Activated T-cell treated with anti-CD3 and anti-CD28 coated beads, Interleukin-2, amount 50 U/mL, for 72 hours (primary cell): ENCODE measurements at places on chromosomes 5 and 9.
A peak's percentile ranks its signal among the peaks of the same experiment; 100 is the strongest.

- H3K27ac ChIP-seq = no peak overlapping the region
- peaks cover 21% of the 10 kb centered on the region for H3K27me3 ChIP-seq
- H3K36me3 ChIP-seq = no peaks in the 10 kb centered on the region
- no peaks in the 10 kb centered on the region for H3K4me1 ChIP-seq
Observed at GRCh38 chr9:33517373-33517772, 6.7 kb upstream of the ANKRD18B start.

DNA sequence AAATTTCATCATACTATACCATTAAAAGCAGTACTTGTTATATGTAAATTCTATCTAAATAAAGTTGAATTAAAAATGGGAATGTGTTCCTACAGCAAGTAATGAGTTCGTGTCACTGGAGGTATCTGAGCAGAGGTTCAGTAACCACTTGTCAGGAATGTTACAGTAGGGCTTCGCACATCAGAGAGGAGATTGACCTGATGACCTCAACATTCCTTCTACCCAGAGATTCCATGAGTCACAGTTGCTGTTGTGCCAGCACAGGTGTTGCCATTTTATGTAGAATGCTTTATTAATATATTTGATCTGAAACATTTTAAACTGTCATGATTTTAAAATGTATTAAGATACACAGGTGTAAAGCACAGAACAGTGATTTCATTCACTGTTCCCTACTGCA is 60.3 kb downstream of the STX17 start:
- DNase-seq = no peak
- no peaks in the 10 kb centered on the region for H3K27me3 ChIP-seq
- no peaks in the 10 kb centered on the region for H3K36me3 ChIP-seq

- H3K36me3 ChIP-seq = no peaks in the 10 kb centered on the region
- no peaks in the 10 kb centered on the region for H3K27me3 ChIP-seq
- H3K4me3 ChIP-seq = no peak overlapping the region
Observed at GRCh38 chr5:76473009-76473336, 69.9 kb downstream of the IQGAP2 start.

DNA sequence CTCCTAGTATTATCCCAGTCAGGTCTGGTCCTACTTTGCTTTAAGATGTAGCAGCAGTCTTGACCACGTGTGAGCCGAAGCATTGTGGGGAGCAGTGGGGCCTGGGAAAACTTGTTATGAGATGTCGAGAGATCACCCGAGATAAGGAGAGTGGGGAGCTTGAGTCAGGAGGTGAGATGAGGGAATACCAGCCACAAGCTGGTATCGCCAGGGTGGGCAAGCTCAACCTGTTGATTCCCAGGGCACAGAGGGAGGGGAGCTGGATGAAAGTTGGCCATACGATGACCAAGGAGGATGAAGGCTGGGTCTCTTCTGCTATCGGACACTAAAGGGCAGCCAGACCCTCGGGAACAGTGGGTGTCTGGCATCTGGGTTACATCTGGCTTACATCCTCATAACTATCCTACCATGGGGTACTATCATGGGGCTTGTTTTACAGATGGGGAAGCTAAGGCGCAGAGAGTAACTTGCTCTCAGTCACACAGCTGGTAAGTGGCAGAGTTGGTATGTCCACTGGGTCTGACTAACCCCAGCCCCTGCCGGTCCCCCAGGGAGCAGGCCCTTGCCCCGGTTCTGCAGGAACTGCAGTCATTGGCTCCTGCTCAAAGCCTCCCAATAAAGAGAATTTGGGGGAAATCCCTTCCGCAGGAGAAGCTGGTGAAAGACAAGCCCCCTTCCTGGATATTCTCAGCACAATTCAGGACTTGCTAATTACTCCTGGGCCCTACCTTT is 13.4 kb upstream of the TIFAB start:
- DNase-seq = no peak
- H3K4me1 ChIP-seq = peaks cover 7% of the 10 kb centered on the region
- no peak overlapping the region for H3K27ac ChIP-seq
- H3K36me3 ChIP-seq = no peaks in the 10 kb centered on the region
- H3K4me3 ChIP-seq = no peak overlapping the region
- H3K27me3 ChIP-seq = peaks cover 32% of the 10 kb centered on the region

GRCh38 chr9:734831-735511 is 106.5 kb upstream of the DMRT1 start:
- no peak for DNase-seq
- H3K27ac ChIP-seq = no peak overlapping the region
- H3K36me3 ChIP-seq = no peaks in the 10 kb centered on the region
- no peaks in the 10 kb centered on the region for H3K27me3 ChIP-seq
- H3K4me1 ChIP-seq = no peaks in the 10 kb centered on the region

- H3K36me3 ChIP-seq = peaks cover 41% of the 10 kb centered on the region
- H3K27me3 ChIP-seq = no peaks in the 10 kb centered on the region
- DNase-seq = peak; percentile 44
- H3K27ac ChIP-seq = peak overlapping the region; percentile 44
- peak overlapping the region; percentile 65 for H3K4me3 ChIP-seq
Observed at GRCh38 chr5:180563994-180564393, 27.3 kb downstream of the SCGB3A1 start.

- peaks cover 2% of the 10 kb centered on the region for H3K36me3 ChIP-seq
- H3K27me3 ChIP-seq = no peaks in the 10 kb centered on the region
- no peak for DNase-seq
- peak overlapping the region; percentile 95 for H3K4me3 ChIP-seq
Observed at GRCh38 chr9:75089373-75089766, 1.1 kb downstream of the OSTF1 start.

- H3K27me3 ChIP-seq = no peaks in the 10 kb centered on the region
- no peak for DNase-seq
- H3K27ac ChIP-seq = no peak overlapping the region
- H3K36me3 ChIP-seq = no peaks in the 10 kb centered on the region
Observed at GRCh38 chr5:140329739-140330481, 16.5 kb downstream of the HBEGF start.

DNA sequence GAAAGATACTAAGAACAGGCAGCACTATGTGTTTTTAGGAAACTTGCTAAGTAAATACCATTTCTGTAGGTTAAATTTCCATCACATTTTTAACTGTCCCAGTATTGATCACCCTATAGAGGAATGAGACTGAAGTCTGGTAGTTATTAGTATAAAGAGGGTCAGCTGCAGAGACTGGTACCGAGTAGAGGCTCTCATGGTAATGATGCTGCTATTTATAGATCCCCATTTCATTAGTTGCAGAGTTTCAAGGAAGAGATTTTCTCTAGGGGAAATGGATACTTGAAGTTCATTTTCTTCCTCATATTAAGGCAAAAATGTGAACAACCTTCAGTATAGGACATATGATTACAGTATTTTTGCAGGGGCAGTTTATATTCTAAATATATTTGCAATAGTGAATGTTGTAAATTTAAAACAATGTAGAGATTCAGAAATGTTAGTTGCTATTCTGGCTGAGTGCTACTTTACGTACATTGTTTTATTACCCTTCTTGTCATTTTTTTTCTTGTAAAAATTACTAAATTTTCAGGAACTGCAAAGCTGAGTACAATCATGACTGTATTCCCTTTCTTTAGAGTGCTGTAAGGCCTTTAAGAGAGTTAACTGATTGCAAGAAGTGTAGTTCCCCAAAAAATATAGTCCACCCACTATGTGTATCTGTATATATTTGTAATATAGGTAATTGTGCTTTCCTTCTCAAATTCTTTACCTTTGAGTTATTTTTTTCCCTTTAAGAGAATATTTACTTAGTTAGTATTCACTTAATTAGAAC is 14.7 kb downstream of the PBX3 start:
- peaks cover 25% of the 10 kb centered on the region for H3K4me1 ChIP-seq
- no peaks in the 10 kb centered on the region for H3K27me3 ChIP-seq
- DNase-seq = no peak
- no peak overlapping the region for H3K4me3 ChIP-seq
- no peaks in the 10 kb centered on the region for H3K36me3 ChIP-seq

GRCh38 chr9:34370335-34370969 is 6.2 kb downstream of the MYORG start:
- H3K4me3 ChIP-seq = no peak overlapping the region
- no peak overlapping the region for H3K27ac ChIP-seq
- no peaks in the 10 kb centered on the region for H3K27me3 ChIP-seq
- no peak for DNase-seq

DNA sequence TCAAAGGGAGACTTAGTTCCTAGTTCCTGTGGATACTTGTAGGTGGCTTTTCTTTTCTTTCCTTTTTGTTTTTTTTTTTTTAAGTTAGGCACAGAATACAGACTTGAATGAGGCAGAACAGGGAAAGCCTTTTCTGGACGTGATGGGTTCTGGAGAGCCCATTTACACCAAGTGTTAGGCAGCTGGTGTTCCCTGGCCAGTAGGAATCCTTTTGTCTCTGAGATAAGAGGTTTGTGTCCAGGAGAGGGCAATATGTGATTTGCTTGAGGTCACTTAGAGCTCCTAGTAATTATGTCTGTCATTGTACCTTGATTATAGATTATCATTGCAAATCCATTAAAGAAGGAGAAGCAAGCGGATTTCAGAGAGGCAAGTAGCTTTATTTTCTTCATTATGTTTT is 9.1 kb downstream of the MEGF10 start:
- no peak overlapping the region for H3K4me3 ChIP-seq
- peaks cover 41% of the 10 kb centered on the region for H3K27me3 ChIP-seq
- no peak for DNase-seq

DNA sequence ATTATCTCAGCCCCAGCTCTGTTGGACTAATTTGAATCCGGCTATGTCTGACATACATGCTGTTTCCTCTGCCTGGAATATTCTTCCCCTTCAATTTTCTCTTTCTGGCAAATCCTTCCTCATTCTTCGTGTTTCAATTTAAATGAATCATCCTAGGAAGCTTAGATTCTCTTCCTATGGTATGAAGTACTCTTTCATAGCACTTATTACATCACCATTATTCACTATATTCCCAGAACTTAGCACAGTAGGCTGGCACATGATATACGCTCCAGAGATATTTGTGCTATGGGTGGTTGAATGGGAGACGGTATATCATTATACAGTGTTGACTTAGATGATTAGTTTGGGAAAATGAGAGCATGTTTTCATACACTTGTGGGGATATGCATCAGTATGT is 91.0 kb upstream of the JAK2 start:
- H3K27ac ChIP-seq = no peak overlapping the region
- H3K4me1 ChIP-seq = no peaks in the 10 kb centered on the region
- H3K36me3 ChIP-seq = peaks cover 4% of the 10 kb centered on the region

DNA sequence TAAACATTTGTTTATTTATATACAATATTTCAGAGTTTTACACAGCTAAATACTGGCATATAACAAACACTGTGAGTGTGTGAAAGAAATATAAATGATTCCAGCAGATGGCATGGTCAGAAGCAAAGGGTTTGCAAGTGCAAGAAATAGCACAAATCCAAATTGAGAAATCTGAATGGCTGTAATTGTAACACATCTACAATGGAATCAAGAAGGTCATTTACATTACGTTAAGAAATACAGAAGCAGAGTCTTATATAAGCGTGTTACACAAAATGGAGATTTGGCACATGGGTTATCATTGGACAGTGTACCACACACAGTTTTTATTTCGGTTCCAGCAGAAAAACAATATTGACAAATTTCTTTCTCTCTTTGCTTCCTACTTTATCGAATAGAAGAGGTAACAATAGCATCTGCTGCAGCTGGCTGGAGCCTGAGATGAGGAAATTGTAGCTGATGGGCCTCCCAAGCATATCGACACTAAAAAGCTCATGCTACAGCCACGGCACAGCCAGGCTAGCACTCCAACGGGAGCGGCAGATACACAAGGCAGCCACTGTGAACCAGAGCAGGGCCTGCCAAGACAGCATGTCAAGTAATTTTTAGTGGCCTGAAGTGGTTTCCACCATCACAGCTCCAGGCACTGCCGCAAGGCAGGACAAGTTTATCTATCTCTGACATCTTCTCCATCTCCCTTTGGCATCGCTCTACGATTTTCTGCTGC is 564.6 kb upstream of the DMAC1 start:
- peaks cover 8% of the 10 kb centered on the region for H3K27me3 ChIP-seq
- no peaks in the 10 kb centered on the region for H3K36me3 ChIP-seq
- no peak for DNase-seq
- no peak overlapping the region for H3K4me3 ChIP-seq
- H3K4me1 ChIP-seq = peaks cover 16% of the 10 kb centered on the region

- no peak for DNase-seq
- H3K4me3 ChIP-seq = no peak overlapping the region
- H3K36me3 ChIP-seq = no peaks in the 10 kb centered on the region
Observed at GRCh38 chr9:89929315-89929672, 324.5 kb downstream of the GADD45G start.

DNA sequence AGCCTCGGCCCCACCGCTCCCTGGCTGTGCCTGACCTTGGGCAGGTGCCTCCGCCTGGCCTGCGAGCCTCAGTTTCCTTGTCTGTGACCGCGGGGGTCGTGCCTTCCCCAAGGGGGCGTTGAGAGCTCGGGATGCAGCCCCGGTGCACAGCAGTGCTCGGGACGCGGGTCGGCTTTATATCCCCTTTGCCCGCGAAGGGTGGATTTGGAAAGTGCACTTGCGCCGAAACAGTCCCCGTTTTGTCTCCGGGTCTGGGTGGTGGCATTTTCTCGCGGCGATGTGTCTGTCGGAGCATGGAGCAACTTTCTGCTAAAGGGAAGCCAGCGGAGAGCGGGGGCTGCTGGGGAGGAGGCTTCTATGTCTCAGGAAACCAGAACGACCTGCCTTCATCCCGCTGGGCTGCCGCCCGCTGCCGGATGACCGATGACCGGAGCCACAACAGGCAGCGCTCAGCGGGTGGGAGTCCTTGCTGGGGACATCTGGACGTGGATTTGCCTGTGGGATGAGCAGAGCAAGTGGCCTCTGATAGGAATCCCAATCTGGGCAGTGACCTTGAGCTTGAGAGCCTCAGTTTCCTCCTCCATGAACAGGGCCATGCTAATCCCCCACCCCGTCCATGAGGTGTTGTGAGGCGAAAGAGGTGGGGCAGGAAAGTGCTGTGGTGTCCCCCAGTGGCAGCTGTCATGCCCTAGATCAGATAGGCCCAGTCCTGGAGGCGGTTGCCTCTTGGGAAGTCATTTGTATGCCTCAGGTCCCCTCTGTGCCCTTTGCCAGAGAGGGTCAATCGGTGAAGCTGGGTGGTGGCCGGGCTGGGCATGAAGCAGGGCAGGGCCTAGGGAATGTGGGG is 651 bp downstream of the HRH2 start:
- DNase-seq = peak; percentile 36
- H3K4me1 ChIP-seq = peaks cover 83% of the 10 kb centered on the region
- peak overlapping the region; percentile 61 for H3K27ac ChIP-seq
- H3K27me3 ChIP-seq = no peaks in the 10 kb centered on the region
- peaks cover 2% of the 10 kb centered on the region for H3K36me3 ChIP-seq
- peak overlapping the region; percentile 89 for H3K4me3 ChIP-seq

- no peak overlapping the region for H3K27ac ChIP-seq
- no peak for DNase-seq
- H3K36me3 ChIP-seq = no peaks in the 10 kb centered on the region
- H3K27me3 ChIP-seq = peaks cover 93% of the 10 kb centered on the region
- peaks cover 7% of the 10 kb centered on the region for H3K4me1 ChIP-seq
- H3K4me3 ChIP-seq = no peak overlapping the region
Observed at GRCh38 chr9:90803860-90804593, 2.4 kb downstream of the SYK start.

DNA sequence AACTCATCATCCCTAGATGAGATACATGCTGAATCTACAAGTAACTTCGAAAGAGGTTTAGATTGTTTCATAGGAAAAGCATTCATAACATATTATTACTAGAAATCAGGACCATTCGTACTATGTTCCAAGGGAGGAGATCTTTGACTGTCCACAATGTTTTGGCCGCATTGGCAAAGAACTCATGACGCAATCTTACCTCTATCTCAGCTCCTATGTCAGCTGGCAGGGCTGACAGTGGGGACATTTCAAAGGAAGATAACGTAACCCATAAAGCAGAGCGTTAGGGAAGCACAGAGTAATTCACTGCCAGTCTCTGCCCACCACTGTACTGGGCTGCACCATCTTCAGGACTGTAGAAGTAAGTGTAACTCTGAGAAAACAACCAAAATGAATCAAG is 69.7 kb downstream of the EFNA5 start:
- DNase-seq = no peak
- no peak overlapping the region for H3K4me3 ChIP-seq
- H3K36me3 ChIP-seq = no peaks in the 10 kb centered on the region
- no peak overlapping the region for H3K27ac ChIP-seq
- H3K27me3 ChIP-seq = peaks cover 17% of the 10 kb centered on the region
